ENCODE measurements at places on chromosomes 7 and 10. TPM values are rescaled to one million over a fixed set of nuclear protein-coding genes. Genes with fewer than 3 reads are reported as not detected.

The STOX1 gene
- 14.4 TPM for polyA plus RNA-seq

The INSYN2A gene
- polyA plus RNA-seq: 7.7 TPM

The MRLN gene
- polyA plus RNA-seq: not detected

The MLXIPL gene
- polyA plus RNA-seq: 4.0 TPM

GRCh38 chr7:107045195-107045960, 873 bp downstream of the PRKAR2B start:
- DNase-seq: peak; percentile 80

- DNase-seq: peak; percentile 21
These were observed 89.9 kb downstream of the PHYHIPL start for GRCh38 chr10:59266321-59266720.

DNA sequence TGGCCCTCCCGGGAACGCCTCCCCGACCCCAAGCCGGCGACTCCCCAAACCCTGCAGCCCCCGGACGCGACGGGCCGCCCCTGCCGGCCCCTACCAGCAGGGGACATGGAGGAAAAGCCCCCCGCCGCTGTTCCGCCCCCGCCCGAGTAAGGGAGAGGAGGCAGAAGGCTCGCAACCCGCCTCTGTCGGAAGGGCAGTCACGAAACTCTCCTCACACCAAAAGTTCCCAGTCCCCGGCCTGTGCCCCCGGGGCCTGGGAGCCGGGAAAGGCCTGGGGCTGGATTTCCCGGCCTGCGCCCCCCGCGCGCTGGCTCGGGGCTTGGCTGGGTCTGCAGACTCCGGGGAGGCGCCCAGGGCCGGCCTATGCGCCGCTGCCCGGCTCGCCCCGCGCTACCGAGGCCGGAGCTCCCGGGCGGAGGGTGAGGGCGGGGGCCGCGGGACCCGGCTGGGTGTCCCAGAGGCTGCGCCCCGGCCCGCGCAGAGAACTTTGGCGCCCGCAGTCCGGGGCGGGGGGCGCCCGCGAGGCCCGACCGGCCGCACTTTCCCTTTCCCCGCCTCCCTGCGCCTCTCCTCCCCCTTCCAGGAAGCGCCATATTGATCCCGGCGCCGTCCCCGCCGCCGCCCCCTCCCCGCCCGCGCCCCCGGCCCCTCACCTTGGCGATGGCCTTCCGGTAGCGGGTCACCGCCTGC, 728 bp downstream of the PARD3 start:
- peak; percentile 70 for DNase-seq

DNA sequence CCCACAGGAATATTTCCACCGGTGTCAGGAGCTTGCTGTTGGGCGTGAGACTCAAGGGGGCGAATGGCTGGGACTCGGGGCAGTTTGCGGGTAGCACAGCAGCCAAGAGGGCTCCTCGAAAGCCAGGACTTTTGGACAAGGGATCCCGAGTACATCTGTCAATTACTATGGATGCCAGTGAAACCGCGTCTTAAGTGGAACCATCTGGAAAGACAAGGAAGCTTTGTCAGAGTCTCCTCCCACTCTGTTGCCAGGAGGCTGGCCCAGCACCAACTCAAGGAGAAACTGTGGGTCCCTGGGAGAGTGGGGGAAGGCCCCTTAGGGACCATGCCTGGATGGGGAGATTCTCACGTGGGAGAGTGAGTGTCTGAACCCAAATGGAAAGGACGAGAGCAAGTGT, 57.1 kb downstream of the C10orf143 start:
- no peak for DNase-seq

- DNase-seq: peak; percentile 70
These were observed 264.6 kb downstream of the SNX10 start for GRCh38 chr7:26556061-26556881.

DNA sequence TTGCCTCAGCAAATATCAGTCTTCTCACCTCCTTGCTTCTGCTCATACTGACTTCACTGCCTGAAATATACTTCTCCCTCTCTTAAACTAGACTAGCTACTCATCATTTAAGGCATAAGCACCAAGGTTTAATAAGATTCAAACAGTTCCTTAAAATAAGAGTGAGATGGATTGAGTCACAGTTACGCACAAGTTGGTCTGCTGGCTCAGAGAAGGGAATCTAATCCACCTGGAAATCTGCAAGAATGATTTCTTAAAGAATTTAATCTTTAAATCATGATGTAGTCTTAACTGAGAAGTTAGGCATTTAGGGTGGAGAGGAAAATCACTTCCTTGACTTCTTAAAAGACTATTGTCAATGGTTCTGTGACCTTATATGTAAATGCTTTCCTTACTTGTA, 56.2 kb upstream of the TMEM140 start:
- DNase-seq: no peak

- no peak for DNase-seq
These were observed 570.2 kb downstream of the PTPRN2 start for GRCh38 chr7:158017111-158018097.

- DNase-seq: no peak
These were observed 50.2 kb downstream of the CAMK2B start for GRCh38 chr7:44275146-44275545.

DNA sequence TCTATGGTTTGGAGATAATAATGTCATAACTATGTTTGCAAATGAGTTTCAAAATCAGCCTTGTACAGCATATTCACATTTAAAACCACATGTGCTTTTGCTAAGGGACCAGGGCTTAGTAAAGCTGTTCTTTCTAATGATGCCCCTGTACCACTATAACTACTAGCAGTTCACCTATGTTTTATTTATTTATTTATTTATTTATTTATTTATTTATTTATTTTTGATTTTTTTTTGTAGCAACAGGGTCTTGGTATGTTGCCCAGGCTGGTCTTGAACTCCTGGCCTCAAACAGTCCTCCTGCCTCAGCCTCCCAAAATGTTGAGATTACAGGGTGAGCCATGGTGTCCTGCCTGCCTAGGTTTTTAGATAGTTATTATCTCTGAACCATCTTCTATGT, 96.9 kb downstream of the CFAP58 start:
- DNase-seq: no peak

GRCh38 chr7:157650131-157650631, 313.4 kb downstream of the DNAJB6 start:
- DNase-seq: no peak

GRCh38 chr10:79938728-79939406, 10.0 kb downstream of the SFTPD start:
- no peak for DNase-seq

- no peak for DNase-seq
These were observed 5.0 kb downstream of the NCOA4 start for GRCh38 chr10:46025406-46025805.

DNA sequence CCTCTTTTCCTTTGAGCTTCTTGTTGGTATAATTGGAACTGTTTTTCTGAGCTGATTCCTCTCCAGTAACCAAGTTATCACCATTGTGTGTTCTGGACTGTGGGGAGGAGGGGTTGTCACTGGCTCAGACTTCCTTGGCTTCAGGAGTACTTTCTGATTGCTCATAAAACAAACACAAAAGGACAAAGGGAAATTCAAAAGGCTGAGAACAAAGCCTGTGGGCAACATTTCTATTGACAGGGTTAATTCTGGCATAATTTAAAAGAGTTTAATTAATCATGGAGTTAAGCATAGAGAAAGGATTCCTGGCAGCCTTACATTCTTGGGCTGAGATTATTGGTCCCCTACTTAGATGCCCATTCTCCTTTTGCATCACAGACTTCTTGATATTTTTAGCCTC, 222.9 kb upstream of the KMT2E start:
- DNase-seq: peak; percentile 34

DNA sequence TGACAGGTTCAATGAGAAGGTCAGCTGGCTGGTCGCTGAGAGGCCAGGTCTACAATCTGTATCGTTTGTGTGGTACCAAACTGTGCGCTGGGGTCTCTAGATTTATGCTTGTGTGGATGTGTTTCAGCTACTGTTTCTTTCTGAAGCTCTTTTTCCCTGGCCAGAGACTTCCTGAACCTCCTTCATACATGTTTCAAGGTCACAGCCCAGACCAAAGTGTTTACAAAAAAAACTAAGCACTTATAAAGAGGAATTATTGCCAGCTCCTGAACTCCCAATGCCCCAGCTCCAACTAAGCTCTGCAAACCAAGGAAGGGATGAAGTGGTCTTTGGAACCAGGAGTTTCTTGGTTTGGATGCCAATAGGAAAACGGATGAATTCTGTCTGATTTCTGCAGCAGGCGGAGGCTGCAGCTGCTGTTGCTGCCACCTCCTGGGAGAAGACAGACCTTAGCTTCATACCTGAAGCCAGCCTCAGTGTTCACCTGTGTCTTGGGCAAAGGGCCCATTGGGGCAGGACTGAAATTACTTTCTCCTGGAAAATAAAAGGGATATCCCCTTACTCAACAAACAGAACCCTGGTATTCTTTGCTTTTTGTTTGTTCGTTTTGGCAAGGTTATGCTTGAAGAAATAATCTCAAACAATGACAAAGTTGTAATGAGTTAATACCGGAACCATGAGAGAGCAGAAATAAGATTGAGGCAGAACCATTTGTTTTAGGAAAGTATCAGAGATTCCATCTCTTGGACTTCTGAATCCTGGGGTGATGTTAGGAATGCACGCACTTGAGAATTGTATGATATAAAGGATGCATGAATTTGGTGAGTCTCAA, 24.6 kb upstream of the MKLN1 start:
- no peak for DNase-seq

GRCh38 chr7:139991269-139991666, 71.5 kb downstream of the PARP12 start:
- no peak for DNase-seq

DNA sequence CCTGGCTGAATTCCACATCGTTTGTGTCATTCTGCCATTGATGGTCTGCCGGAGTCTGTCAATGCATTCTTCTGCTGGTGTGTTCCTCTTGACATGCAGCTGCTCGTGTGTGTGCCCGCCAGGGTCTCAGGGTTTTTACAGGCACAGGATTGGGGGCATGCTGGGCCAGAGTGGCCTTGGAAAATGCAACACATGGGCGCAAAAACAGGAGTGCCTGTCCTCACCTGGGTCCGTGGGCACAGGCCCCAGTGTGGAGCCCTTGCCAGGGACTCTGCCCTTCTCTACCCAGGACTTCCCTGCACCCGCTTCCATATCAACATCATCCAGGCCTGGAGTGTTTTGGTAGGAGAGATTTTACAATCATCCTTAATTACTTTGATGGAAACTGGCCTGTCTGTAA, 340.7 kb downstream of the KIF20B start:
- DNase-seq: no peak

DNA sequence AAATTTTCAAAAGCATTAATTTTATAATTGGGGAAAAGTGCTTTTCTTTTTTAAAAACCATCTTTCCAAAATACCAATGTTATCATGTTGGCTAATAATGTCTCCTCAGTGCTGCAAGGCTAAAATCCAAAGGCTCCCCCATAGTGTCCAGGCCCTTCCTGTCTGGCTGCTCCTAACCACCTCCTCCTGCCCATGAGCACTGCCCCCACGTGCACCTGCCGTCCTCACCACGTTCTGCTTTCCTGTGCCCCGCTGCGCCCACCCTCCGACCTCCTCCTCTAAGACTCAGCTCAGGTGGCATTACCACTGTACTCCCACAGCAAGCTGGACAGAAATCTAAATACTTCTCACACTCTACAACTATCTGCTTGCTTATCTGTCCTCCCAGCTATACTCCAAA, 17.7 kb downstream of the PAXIP1 start:
- no peak for DNase-seq

DNA sequence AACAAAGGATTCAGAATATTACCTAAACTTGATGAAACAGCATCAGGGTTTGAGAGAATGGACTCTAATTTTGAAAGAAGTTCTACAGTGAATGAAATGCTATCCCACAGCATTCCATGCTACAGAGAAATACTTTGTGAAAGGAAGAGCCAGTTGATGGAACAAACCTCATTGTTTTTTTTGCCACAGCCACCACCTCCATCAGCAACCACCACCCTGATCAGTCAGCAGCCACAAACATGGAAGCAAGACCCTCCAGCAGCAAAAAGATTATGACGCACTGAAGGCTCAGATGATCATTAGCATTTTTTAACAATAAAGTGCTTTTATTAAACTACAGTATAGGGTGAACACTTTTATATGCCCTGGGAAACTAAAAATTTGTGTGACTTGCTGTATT, 98.7 kb downstream of the LRRC4 start:
- DNase-seq: no peak

DNA sequence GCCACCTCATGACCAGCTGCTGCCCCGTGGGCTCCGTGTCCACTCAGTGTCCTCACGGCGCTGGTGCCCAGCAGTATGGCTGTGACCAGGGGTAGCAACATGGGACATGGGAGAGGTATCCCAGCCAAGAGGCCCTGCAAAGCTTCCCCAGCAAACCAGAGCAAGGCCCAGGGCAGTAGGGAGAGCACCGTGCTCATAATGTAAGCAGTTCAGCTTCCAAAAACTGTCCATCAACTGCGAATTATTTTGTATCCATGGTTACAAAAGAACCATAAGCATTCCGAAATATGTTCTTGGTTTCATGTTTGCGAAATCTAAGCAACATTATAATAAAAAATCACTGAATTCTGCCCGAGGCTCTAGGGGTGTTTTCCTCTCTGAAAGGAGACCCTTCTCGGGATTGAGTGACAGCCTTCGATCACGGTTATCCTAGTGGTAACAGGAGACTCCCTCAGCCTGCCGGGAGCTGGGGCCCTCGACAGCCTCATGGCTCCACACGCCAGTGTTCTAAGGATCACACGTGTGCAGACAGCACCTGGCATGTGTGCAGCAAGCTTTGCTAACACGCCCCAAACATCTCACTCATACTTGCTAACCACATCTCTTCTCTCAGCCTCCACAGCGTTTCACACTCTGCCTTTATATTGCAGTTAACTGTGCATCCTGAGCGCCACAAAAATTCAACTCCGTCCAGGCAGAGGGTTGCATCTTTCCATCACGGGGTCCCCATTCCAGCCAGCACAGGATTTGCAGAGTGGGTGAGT, 117.6 kb downstream of the DIP2C start:
- DNase-seq: no peak

GRCh38 chr10:116160271-116160670, 112.7 kb downstream of the GFRA1 start:
- DNase-seq: no peak

- DNase-seq: no peak
These were observed 99.7 kb downstream of the PLCE1 start for GRCh38 chr10:94093286-94093905.

- DNase-seq: no peak
These were observed 10.4 kb upstream of the TRIM8 start for GRCh38 chr10:102633848-102634247.

GRCh38 chr10:20901110-20901509, 4.0 kb upstream of the NEBL start:
- no peak for DNase-seq

DNA sequence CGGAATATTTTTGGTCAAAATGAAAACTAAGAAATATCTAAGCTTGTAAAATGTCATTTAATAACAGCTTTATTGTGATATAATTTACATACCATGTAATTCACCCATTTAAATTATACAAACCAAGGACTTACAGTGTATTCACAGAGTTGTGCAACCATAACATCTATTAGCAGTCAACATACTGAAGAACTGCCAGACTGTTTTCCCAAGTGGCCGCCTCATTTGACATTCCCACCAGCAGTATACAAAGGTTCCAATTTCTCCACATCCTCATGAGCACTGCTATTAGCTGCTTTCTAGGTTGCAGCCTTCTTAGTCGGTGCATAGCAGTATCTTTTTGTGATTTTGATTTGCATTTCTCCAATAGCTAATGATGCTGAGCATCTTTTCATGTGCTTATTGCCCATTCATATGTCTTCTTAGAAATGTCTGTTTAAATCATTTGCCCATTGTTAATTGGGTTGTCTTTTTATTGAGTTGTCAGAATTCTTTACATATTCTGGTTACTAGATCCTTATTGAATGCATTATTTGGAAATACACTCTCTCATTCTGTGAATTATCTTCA, 153.0 kb upstream of the FGFR2 start:
- no peak for DNase-seq
